ENCODE measurements at places on chromosomes 5 and 9.

GRCh38 chr5:34551911-34552433 is 104.2 kb upstream of the RAI14 start:
- DNase-seq, result no peak

GRCh38 chr9:108516391-108516790 is 339.4 kb downstream of the ACTL7B start:
- no peak for DNase-seq

DNA sequence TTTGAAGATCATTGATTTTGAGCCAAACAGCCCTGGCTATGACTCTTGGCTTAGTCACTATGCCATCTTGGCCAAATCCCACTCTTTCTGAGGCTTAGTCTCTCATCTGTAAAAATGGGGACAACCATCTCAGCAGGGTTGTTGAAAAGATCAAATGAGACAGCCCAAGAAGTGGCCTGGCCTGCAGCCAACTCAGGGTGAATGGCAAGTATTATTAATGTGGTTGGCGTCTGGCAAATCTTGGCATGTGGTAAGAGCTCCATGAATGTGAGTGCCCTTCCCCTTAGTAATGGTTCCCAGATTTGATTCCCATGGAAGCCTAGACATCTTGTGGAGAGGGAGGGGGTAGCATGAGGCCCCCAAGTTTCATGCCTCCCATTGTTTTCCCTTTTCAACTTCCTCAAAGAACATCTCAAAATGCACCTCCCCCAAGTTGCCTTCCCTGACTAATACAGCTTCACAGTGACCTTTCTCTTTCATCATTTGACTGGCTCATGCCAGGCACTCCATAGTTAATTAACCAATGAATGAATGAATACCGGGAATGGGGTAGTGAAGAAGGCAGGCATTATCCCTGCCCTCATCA is 11.8 kb upstream of the TGFBI start:
- DNase-seq, result no peak

GRCh38 chr5:31218978-31219377 is 25.5 kb downstream of the CDH6 start:
- no peak for DNase-seq

DNA sequence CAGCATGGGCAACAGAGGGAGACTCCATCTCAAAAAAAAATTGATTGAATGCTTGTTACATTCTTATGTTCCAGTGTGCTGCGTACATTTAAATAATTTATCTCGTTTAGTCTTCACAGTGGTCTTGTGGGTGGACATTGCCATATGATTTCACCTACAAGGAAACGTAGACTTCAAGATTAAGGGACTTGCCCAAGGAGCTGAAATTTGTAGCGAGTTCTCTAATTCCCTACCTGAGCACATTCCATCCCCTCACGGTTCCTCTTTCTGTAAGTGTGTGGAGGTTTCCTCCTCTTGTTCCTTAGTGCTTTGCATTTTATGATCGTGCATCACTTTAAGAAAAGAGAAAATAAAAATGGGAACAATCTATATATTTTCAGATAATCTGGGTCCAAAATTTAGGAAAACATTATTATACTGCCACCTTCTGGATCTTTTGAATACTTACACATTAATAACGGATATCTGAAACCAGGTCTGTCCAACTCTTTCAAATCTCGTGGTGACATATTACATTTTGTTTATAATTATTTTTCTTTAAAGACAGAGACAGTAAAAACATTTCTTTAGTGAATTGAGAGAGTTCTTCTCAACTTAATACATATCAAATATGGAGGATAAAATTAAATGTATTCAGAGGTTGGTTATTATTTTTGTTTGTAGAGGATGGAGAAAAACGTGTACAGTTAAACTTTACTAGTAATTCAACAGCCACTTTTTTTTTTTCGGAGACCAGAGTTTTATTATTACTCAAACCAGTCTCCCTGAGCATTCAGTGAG is 29.9 kb upstream of the C7 start:
- DNase-seq, result no peak

DNA sequence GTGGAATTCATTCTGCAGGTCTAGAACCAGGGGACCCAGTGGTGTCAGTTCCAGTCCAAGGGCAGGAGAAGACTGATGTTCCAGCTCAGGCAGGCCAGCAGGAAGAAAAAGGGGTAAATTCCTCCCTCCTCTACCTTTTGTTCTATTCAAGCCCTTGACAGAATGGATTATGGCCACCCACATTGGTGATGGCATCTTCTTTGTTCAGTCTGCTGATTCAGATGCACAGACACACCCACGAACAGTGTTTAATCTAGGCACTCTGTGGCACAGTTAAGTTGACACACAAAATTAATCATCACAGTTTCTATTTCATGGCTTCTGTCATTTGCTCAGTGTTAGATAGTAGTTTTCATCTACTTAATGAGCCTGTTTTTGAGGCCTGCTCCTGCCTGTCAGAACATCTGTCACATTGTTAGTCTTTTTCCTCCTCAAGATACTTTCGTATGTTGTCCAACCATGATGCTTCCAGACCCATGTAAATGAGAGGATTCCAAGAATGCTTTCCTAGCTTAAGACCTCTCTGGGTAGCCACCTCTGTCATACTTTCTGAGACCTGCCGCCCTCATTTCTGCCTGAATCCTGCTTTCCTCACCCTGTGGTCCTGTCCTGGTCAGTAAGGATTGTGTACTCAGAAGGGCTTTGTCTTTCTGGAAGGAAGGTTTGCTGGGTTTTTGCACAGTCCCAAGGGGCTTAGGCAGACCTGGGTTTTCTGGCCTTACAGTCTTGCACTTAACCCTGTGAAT is 72.5 kb downstream of the SPIN1 start:
- no peak for DNase-seq
